ENCODE measurements at places on chromosomes 7 and 10. TPM values are rescaled to one million over a fixed set of nuclear protein-coding genes. Genes with fewer than 3 reads are reported as not detected.

The HOXA1 gene
- polyA plus RNA-seq: 3.3 TPM

The ACSM6 gene
- 0.16 TPM for polyA plus RNA-seq

The TMEM178B gene
- 0.42 TPM for polyA plus RNA-seq

The MACC1 gene
- polyA plus RNA-seq: 11.8 TPM

The EGR2 gene
- 1.8 TPM for polyA plus RNA-seq

The SPDYE11 gene
- polyA plus RNA-seq: 1.3 TPM

The MINDY3 gene
- polyA plus RNA-seq: 43.2 TPM

The LRRC18 gene
- polyA plus RNA-seq: not detected

The CALHM2 gene
- polyA plus RNA-seq: 12.8 TPM

DNA sequence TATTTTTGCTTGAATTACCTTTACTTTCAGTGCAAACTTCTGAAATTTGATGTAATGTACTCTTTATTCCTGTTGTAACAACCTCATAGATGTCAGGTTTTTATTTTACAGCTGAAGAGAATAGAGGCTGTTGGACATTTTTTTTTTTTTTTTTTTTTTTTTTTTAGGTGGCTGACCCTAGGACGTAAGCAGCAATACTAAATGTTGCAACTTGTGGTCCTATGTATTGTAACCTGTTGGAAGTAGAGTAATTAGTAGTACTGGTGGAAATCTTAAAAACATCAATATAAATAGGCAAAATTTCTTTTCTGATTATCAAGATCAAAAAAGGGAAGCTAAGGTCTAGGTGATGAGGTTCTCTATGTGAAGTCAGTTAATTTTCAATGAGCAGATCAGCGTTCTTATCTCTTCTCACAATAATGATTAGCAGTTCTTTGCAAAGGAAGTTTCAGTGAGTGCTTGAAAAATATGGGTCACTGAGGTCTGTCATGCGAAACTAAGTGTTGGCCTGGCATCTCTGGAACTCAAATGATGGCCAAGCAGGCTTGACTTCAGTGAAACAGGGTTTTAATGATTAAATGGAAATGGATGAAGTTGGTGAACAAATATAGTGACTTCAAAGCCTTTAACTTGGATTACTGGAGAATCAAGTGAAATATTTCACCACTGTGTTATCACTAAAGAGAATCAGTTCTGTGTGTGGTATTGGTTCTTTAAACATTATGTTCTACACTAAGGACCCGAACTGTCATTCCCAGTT is 42.7 kb downstream of the BICC1 start:
- DNase-seq: no peak

DNA sequence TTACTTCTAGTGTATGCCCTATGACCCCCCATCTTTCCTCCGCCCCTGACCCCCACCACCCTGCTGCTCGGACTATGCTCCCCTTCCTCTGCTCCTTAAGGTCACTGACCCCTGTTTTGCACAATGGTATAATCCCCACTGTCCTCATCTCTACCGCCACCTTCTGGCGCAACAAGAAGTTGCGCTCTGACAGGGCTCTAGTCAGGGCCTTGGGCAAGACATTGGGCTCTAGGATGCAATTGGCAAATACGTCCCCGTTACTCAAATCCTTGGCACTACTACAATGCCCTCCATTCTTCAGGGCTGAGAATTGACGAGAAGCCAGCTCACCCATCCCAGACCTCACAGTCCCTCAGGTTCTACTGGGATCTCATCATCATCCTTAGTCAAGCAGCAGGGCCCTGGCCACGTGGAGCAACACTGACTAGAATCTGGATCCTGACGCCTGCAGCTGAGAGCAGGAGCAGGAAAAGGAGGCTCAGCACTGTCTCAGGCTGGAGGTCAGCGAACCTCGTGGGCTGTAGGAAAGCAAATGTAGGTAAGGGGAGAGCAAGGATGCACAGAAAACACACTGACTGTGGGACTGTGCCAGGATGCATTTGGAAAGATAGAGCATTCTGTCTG is 10.6 kb downstream of the LRIT2 start:
- no peak for DNase-seq

DNA sequence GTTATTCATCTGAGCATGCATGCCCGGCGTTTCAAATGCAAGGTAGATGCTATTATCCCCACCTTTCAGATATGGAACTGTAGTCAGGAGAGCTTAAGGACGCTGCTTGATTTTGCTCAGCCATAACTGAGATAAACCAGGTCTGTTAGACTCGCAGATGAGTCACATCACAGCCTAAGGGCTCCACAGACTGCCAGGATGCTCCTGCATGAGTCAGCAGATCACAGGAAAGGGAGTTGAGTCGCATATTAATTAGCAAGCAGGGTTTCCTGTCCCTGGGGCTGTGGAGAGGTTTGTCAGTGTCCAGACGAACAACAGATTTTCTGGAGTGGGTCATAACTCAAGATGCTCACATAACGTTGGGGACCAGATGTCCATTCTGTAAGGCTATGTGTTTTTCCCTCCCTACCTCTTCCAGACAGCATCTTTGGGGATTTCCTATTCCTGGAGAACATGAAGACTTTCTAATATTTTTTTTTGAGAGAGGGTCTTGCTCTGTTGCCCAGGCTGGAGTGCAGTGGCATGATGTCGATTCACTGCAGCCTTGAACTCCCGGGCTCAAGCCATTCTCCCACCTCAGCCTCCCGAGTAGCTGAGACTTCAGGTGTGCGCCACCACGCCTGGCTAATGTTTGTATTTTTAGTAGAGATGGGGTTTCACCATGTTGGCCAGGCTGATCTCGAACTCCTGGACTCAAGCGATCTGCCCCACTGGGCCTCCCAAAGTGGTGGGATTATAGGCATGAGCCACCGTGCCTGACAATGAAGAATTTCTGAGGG is 36.7 kb downstream of the PFKFB3 start:
- no peak for DNase-seq

DNA sequence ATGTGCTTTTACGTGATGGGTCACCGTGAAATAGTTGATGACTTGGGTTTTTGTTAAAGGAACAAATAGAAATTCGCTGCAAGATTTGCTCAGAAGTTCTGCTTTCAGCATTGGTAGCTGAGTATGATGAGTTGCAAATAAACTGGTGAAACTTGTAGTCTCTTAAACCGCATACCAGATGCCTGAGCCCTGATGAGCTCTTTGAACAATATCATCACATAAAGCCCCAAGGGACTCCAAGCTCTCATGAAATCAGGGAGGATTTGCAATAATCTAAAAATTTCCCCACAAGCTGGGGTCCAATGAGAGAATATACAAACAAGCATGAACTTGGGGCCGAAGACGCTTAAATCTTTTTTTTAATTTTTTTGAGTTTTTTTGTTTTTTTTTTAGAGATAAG is 312.4 kb downstream of the CALN1 start:
- no peak for DNase-seq

GRCh38 chr10:11921800-11922392 is 98.7 kb downstream of the PROSER2 start:
- DNase-seq: no peak

GRCh38 chr10:83164156-83164555 is 975.2 kb upstream of the GHITM start:
- peak; percentile 16 for DNase-seq

GRCh38 chr10:19930936-19931893 is 115.0 kb downstream of the PLXDC2 start:
- DNase-seq: peak; percentile 48

- DNase-seq: no peak
Observed at GRCh38 chr10:49071160-49071761, 44.1 kb downstream of the VSTM4 start.

- DNase-seq: no peak
Observed at GRCh38 chr7:121397822-121398221, 1.7 kb upstream of the FAM3C start.

DNA sequence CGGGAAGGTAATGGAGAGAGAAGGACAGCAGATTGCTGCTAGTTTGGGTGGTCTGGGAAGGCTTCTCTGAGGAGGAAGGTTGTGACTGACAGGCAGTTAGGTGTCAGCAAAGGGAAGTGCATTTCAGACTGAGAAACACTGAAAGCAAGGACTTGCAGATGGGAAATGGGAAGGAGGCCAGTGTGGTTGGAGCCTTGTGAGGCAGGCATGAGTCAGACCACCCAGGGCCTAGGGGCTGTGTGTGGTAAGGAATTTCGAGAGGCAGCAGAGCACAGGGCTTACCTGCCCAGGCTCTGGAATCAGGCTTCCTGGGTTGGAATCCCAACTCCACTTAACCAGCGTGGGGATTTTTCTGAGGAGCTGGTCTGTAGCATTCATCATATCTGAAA is 53.5 kb downstream of the NRF1 start:
- DNase-seq: no peak

DNA sequence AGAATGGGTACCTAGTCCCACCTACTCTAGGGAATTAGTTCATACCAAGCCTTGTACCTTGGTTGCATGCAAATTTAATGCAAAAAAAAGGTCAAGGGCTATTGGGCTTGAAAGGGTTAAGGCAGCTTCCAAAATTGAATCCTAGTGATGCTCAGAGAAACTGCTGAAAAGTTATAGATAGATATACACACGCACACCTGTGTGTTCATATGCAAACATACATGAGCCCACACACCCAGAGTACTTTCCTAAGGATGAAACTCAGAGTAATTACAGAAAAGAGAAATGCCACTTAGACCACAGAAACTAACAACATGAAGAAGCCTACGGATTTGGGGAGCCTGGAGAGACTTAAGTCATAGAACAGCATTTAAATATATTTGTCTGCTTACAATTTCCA is 1.5 kb downstream of the SLC25A13 start:
- no peak for DNase-seq

DNA sequence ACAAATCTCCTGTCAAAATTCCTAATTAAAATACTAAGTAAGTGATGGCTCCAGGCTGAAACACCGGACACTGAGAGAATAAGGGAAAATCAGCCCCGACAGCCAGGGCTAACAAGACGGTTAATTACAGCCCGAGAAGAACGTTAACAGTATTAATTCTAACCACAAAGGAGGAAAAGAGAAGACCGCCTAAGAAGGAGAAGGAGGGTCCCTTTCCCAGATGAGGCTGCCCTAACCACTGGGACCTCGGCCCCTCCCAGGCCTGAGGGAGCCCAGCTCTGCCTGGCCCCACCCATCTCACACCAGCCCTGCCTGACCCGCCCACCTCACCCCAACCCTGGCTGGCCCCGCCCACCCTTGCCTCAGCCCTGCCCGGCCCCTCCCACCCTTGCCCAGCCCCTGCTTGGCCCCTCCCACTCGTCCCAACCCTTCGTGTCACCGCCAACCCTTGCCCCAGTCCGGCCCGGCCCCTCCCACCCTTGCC is 51.3 kb downstream of the PWWP2B start:
- DNase-seq: no peak

- DNase-seq: no peak
Observed at GRCh38 chr7:79909176-79909575, 225.5 kb upstream of the GNAI1 start.

GRCh38 chr10:74675484-74675883 is 150.9 kb upstream of the KAT6B start:
- DNase-seq: no peak

DNA sequence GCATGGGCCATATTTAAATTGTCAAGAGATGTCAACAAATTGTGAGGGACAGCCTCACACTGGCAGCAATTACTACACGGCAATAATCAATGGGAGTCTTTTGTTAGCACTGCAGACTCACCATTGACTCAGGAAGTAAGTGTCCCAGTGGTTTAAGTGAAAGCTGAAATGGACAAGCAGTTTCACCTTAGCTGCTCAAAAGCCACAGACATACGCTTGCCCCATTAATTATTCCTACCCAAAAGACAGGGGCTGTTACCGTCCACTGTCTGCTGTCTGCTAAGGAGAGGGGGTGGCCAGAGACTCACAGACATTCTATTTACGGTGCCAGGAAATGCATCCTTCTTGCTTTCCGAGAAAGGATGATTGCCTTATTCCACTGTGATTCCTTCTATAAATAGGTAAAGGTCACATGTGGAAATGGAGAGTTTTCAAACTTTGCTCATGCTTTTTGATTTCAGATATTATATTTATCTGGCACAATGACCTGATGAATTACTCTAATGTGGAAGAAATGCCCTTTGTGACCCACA is 309.7 kb upstream of the NFE2L3 start:
- no peak for DNase-seq

- no peak for DNase-seq
Observed at GRCh38 chr10:133327651-133328357, 8.9 kb downstream of the CALY start.

GRCh38 chr7:157755741-157756140 is 418.9 kb downstream of the DNAJB6 start:
- DNase-seq: no peak

- DNase-seq: no peak
Observed at GRCh38 chr7:5591278-5591874, 167.7 kb upstream of the TNRC18 start.

GRCh38 chr10:128972036-128972405 is 495.0 kb upstream of the MGMT start:
- no peak for DNase-seq

DNA sequence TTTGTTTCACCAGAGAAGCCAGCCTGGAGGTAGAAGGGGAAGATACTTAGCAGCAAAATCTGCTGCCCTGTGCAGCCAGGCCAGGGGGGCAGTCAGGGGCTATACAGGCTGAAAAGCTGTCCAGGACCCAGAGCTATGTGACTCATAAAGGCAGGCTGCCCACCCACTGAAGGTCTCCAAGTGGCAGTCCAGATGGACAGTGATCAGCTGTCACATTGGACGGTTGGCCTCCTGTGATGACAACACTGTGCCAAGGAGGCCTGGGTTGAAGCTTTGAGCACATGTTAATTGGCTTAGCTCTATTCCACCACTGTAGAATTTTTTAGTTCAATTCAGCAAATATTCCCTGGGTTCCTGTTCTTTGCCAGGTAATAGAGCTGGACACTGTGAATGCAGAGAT is 577.3 kb upstream of the GALNT17 start:
- no peak for DNase-seq

DNA sequence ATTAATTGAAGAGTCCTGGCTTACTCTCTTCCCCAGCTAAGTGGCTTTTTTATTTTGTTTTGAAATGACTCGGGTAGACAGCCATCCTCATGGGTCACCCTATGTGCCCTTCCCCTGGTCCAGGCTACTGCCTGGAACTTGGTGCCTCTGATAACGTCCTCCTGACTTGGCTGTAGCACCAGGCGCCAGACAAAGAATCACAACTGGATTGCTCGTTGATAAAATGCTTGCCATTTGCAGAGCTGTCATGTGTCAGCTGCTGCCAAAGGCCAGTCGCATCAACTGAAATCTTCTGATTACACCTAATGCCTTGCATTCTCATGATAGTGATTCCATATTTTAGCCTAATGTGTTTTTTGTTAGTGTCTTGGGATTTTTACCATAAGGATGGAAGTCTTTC is 27.4 kb upstream of the ABLIM1 start:
- no peak for DNase-seq

GRCh38 chr10:28839600-28840007 is 162.3 kb downstream of the BAMBI start:
- DNase-seq: peak; percentile 52

- no peak for DNase-seq
Observed at GRCh38 chr7:73740771-73741170, 2.2 kb upstream of the ABHD11 start.

- no peak for DNase-seq
Observed at GRCh38 chr10:69160809-69161241, 19.2 kb upstream of the SUPV3L1 start.

DNA sequence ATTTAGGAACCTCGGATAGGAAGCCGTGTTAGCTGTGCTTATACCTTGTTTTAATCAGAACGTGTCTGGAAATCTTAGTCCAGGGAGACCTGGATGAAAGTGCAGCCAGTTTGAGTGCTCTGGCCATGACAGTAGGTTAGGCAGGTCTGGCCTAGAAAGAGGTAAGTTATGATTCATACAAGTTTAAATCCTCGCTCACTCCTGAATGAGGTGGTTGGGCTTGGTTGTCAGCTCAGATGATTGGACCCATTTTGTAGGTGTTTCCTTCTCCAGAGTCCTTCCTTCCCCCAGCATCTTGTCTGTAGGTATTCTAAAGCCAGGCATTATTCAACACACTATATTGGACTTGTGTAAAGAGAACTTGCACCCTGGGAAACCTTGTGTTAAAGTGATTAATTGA is 561.9 kb upstream of the GALNT17 start:
- DNase-seq: no peak

All from left renal pelvis (tissue), 4 donors.